ENCODE measurements at places on chromosomes 16 and 17.

GRCh38 chr17:36849871-36850348 lies 87.4 kb upstream of the LHX1 start:
- peak; percentile 21 for DNase-seq

GRCh38 chr16:77894162-77894561 lies 105.8 kb downstream of the VAT1L start:
- DNase-seq, result no peak

- no peak for DNase-seq
Observed at GRCh38 chr17:80501741-80502577, 25.6 kb upstream of the NPTX1 start.

DNA sequence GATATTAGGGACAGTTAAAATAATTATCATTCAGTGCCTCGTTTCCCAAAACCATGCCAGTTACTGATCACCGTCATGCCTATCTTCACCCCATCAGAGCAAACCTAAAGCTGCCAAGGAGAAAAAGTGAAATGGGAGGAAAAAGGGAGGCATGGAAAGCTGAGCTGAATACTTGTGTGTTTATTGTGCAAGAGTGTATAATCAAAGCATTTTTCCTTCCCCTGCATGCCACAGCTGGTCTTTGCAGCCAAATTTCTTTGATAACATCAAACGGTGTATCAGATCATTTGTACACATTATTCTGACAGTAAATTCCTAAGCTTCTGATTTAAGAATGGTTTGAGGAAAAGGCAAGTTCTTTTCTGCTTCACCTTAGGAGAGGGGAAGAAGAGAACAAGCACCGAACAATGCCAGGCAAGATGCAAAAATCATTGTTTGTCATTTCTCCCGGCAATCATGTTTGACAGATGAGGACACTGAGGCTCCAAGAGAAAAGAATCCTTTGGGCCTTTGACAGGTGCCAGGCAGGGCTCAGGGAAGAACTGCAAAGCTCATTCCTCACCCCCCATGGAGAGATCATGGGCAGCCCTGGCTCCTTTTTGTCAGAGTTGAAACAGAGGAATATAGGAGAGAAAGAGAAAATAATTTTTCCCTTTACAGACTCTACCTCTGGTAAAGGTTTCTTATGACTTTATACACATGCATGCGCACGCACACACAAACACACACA lies 51.4 kb upstream of the ARHGAP44 start:
- no peak for DNase-seq

- DNase-seq, result no peak
Observed at GRCh38 chr17:17818088-17818526, 18.7 kb downstream of the SREBF1 start.

DNA sequence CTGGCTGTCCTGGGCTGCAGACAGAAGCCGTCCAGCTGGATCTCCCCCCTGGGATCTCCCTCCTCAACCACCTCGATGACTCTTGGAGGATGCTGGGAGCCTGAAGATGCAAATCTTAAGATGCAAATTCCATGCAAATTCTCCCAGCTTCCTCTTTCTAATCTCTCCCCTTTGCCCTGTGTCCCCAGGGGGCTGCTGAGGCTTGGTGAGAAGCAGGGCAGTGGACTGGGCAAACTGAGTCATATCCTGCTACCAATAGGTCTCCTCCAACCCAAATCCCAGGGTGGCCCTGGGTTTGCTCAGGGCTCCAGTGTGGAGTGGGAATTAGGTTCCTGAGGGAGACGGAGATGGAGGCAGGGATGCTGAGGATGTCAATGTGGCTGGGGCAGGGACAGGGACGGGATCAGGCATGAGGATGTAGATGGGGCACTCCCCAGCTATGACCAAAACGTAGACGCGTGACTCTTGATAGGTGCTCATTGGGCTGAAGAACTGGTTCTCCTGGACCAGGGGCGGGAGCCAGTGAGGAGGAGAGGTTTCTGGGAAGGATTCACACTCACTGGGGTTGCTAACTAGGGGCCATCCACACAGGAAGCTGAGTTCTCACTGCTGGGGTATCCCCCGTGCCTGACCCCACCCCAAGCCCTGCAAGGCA lies 3.6 kb upstream of the ALOX12B start:
- DNase-seq, result no peak

DNA sequence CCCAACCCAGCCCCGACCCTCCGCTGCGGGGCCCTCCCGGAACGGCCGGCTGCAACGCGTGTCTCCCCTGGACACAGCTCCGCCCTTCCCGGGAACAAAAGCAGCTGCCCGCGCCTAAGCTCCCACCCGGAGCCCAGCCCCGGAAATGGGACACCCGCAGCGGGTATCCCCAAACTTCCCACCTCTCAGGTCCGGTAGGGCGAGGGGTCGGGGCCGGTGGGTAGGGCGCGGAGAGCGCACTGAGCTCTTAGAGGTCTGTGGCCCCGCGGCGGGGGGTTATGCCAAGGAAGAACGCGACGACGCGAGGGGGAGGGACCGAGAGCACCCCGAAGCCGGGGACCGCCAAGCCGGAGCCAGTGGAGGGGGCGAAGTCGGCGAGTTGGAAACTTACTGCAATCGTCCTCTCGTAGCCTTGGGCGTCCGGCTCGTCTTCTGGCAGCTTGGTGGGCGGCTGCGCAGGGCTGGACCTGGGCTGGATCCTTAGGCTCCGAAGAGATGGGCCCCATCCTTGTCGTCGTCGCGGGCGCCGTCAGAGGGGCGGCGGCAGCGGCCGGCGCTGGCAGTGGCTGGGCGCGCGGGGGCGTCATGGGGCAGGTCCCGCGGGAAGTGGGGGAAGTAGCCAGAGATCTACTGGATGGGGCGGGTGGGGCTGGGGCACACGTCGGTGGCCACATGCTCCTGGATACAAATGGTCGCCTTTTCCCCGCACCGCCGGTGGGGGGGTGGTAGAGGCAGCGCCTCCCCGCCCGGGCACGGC lies 6.9 kb downstream of the USP6 start:
- DNase-seq, result no peak

DNA sequence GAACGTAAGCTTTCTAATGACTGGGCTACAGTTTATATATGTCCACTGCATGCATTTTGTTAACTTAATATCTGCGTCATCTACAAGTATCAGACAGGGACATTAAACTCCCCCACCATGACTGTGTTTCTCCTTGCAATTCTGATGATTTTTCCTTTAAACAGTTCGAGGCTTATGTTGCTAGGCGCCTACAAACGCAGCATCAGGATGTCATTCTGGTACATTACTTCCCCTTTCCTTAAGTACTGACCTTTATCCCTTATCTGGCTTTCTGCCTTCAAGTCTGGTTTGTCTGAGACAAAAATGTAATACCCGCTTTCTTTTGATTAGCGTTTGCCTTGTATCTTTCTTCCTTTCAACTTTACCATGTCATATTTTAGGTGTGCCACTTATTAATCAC lies 362.4 kb downstream of the SLC39A11 start:
- DNase-seq, result no peak

GRCh38 chr16:87555647-87556046 lies 46.7 kb upstream of the JPH3 start:
- DNase-seq, result no peak

GRCh38 chr17:67260170-67260987 lies 15.4 kb upstream of the HELZ start:
- no peak for DNase-seq

DNA sequence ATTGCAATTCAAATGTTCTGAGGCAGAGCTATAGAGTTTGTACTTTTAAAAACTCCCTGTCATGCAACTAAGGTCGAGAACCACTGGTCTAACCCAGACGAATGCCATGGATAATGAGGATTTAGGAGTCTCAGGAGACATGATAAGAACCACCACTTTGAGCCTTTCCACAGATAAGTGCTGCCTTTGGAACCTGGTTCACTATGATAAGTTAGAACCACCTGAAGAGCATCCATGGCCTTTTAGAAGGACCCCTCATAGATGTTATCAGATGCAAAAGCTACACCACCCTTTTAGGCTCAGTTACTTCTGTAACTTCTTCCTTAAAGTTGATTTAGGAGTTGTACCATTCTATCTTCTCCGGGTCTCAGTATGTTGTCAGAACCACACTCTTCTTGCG lies 350.6 kb upstream of the CCL2 start:
- no peak for DNase-seq

GRCh38 chr17:76404976-76405563 lies 20.7 kb downstream of the SPHK1 start:
- DNase-seq, result no peak

DNA sequence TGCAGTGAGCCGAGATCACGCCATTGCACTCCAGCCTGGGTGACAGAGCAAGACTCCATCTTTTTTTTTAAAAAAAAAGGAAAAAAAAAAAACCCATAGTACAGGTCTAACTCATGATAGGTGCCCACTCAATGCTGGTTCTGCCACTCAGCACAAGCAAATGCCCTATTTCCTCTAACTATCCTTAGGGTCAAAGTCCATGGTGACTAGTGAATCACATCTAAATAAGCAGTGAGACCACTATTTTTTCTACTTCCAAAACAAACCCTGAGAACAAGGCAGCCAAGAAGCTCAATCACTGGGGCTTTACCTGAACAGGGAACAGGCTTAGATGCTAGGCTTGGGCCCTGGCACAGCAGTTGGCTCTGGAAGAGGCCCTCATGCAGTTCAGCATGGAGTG lies 3.4 kb downstream of the BLTP2 start:
- no peak for DNase-seq

GRCh38 chr16:9081843-9082242 lies 9.6 kb upstream of the HAPSTR1 start:
- DNase-seq, result no peak

DNA sequence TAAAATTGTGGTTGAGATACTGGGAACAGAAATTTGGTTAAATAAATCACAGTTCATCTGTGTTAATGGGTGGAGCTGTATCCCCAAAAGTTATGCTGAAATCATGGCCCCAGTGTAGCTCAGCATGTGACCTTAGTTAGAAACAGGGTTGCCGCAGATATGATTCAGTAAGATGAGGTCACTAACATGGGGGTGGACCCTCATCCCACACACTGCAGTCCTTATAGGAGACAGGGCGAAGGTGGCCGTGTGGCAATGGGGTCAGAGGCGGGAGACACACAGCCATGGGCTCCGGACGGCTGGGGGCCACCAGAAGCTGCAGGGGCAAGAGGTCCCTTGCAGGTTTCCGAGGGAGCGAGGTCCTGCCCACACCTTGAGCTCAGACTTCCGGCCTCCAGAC lies 10.7 kb downstream of the GALNS start:
- DNase-seq, result no peak

GRCh38 chr16:55418586-55418985 lies 60.4 kb upstream of the MMP2 start:
- no peak for DNase-seq

DNA sequence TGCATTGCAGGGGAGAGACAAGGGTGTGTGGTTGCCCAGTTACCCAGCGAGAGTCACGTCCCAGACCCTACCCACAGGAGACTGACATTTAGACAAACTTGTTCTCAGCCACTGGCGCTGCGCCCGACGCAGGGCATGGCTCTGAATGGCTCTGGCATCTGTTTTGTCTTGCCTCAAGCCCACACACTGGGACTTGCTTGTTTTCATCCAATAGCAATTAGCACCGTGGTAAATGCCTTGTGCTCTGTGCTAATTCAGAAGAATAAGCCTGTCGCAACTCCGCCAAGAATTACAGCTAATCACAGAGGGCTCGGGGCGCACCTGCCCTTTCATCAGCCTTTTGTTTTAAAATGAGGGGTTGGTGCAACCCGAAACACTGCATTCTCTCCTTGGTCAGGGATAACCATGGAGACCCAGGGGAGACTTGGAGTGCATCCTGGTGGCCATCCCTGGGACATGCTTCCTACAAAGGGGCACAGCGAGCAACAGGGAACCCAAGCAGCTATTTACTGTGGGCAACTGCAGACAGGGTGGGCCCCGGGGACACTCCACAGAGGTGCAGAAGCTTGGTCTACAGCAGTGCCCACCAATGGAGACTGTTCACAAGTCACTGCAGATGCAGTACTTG lies 220.6 kb upstream of the ZFHX3 start:
- DNase-seq, result no peak

- no peak for DNase-seq
Observed at GRCh38 chr17:34852614-34853013, 108.6 kb downstream of the CCT6B start.

- DNase-seq, result no peak
Observed at GRCh38 chr17:49112936-49113335, 19.6 kb upstream of the B4GALNT2 start.

DNA sequence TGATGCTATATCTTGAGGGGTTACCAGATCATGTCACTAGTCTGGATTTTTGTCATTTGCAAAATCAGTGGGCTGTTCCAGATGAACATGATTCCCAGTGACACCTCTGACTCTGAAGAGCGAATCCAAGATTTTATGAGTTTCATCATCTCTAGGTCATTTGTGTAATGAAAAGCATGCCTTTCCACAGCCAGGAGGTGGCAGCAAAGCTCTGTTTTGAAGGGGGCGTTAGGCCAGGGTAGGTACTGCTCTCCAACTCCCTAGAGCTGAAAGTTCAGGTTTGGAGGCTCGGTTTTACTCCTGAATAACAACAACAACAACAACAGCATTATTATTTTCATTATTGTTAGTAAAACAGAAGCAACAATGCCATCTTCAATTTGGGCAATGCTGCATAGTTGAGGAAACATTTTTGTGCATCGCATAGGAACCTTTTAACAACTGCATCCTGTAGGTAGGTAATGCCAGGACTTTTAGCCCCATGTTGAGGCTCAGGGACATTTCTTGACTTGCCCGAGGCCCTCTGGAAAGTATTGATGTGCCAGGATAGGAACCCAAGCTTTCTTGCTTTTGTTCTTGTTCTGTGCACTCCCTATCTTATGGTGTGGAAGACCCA lies 77.0 kb downstream of the MYH13 start:
- DNase-seq, result peak; percentile 25

- DNase-seq, result no peak
Observed at GRCh38 chr17:41559548-41559947, 12.3 kb downstream of the KRT9 start.

GRCh38 chr17:22506231-22506630 lies 813.9 kb downstream of the KCNJ18 start:
- no peak for DNase-seq

GRCh38 chr17:40511136-40511535 lies 9.7 kb upstream of the TNS4 start:
- no peak for DNase-seq

DNA sequence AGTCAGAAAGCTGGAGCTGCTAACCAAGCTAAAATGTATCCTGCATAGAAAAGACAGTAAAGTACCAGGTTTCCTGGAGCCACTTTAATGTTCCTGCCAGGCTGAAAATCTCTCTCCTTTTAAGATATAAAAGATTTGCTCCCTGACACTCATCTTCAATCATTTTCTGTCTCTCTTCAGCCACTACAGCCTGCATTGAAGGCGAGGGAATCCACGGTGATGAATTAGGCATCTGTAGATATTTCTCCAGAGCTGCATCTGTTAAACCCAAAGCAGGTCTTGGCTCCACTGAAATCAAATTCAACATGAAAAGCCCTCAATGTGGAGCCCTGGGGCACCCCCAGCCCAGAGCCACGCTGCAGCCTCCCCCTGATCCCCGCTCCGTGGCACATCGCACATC lies 94.7 kb upstream of the CRHR1 start:
- no peak for DNase-seq

Data from stimulated activated CD4-positive, alpha-beta T cell treated with anti-CD3 and anti-CD28 coated beads, Interleukin-12 subunit alpha, Interleukin-12 subunit beta, amount 100 ng/mL, for 24 hours (primary cell).